ENCODE measurements at places on chromosomes 7 and 10. TPM values are rescaled to one million over a fixed set of nuclear protein-coding genes. Genes with fewer than 3 reads are reported as not detected.
A peak's percentile ranks its signal among the peaks of the same experiment; 100 is the strongest.

Gene TMEM72
- total RNA-seq, result not detected

Gene HIBADH
- 11.4 TPM for total RNA-seq

Gene CPXM2
- not detected for total RNA-seq

- no peaks in the 10 kb centered on the region for H3K4me1 ChIP-seq
- H3K4me3 ChIP-seq, result no peak overlapping the region
- DNase-seq, result no peak
- no peak overlapping the region for H3K27ac ChIP-seq
These were observed 339.7 kb downstream of the PTPRN2 start for GRCh38 chr7:158247758-158248487.

DNA sequence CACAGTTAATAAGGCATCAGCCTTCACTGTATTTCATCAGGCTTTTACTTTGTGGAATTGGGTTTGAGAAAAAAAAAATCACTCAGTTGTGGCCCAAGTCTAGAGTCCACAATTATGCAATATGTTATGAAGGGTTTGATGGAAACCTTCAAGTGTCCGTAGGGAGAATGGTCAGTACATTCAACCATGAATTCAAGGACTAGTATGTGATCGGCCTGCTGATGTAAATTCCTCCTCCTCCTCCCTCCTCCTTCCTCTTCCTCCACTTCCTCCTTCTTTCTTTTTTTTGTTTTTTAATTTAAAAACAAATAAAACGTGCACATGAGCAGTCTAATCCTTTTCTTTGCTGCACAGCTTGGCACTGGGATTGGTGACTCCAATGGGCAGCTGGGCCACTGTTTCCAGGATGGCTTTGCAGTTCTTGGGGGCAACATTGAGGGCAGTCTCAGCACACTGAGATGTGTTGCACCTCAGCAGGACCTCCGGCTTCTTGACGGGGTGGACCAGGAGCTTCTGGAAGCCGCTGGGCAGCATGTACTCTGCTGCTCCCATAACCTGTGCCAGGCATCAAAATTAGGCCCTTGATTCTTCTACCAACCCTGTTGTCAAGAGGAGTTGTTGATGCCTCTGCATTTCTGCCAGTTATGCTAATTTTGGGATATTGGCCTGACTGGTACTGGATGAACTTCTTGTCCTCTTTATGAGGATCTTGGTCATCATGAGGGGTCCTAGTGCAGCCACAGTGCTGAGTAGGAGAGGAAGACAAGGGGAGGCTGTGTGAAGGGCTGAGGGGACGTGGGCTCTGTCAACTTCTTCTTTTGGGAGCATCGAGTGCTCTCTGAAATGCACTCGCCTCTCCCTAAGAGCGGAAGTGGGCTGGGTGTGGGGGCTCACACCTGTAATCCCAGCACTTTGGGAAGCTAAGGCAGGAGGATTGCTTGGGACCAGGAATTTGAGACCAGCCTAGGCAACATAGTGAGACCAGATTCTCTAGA lies 9.3 kb upstream of the IL2RA start:
- no peak for DNase-seq
- peak overlapping the region; percentile 83 for H3K4me3 ChIP-seq
- peaks cover 74% of the 10 kb centered on the region for H3K4me1 ChIP-seq
- H3K27me3 ChIP-seq, result peaks cover 5% of the 10 kb centered on the region
- H3K36me3 ChIP-seq, result peaks cover 6% of the 10 kb centered on the region

Data from natural killer cell treated with Interleukin-12 subunit alpha and Interleukin-12 subunit beta and Interleukin-15 and Interleukin-18, amount 100 ng/mL, for 72 hours (primary cell).